ENCODE measurements at places on chromosomes 6 and 20.

DNA sequence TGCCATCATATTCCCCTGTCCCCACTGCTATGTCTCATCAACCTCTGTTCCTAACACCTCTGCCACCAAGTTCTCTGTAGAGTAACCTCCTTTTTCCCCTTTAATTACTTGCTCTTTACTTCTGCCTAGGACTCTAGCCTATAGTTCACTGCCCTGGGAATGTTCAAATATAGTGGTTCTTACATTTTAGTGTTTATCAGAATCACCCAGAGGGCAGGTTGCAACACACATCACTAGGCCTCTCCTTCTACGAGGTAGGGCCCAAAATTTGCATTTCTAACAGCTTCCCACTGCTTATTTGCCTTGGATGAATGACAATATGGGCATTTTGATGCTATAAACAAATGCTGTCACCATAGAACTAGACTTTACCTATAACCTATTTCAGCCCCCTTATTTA is 23.1 kb upstream of the C6orf141 start:
- DNase-seq = no peak

- DNase-seq = no peak
Observed at GRCh38 chr20:13340088-13340487, 119.0 kb downstream of the ISM1 start.

GRCh38 chr6:146337376-146337775 is 206.3 kb upstream of the RAB32 start:
- no peak for DNase-seq

- no peak for DNase-seq
Observed at GRCh38 chr20:2260250-2260649, 35.6 kb upstream of the TGM3 start.

GRCh38 chr6:160298121-160298520 is 39.5 kb upstream of the SLC22A2 start:
- no peak for DNase-seq

DNA sequence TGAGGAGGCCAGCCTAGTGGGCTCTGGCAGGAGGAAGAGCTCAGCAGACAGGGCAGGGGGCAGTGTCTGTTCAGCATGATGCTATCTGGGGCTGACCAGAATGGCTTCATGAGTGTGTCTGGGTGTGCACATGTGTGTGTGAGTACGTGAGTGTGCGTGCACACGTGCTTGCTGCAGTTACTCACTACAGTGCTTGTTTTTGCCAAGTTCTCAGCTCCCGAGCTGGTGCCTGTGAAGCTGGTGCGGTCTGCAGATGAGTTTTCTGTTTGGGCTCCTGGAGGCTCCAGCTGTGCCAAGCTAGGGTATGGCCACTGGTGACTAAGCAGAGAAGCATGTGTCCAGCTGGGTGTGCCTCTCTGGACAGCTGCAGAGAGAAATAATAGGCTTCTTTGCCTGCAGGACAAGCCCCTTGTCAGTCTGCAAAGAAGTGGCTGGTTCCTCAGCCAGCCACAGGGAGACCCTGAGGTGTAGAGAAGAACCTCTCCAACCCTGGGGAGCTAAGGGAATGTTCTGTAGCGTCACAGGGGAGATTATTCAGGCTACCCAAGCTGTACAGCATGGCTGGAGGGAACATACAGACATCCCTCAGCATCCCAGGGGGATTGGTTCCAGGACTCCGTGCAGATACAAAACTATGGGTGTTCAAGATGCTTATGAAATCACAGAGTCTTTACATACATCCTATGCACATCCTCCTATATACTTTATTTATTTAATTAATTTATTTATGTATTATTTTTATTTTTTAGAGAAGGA is 40.2 kb upstream of the FAM50B start:
- peak; percentile 89 for DNase-seq

DNA sequence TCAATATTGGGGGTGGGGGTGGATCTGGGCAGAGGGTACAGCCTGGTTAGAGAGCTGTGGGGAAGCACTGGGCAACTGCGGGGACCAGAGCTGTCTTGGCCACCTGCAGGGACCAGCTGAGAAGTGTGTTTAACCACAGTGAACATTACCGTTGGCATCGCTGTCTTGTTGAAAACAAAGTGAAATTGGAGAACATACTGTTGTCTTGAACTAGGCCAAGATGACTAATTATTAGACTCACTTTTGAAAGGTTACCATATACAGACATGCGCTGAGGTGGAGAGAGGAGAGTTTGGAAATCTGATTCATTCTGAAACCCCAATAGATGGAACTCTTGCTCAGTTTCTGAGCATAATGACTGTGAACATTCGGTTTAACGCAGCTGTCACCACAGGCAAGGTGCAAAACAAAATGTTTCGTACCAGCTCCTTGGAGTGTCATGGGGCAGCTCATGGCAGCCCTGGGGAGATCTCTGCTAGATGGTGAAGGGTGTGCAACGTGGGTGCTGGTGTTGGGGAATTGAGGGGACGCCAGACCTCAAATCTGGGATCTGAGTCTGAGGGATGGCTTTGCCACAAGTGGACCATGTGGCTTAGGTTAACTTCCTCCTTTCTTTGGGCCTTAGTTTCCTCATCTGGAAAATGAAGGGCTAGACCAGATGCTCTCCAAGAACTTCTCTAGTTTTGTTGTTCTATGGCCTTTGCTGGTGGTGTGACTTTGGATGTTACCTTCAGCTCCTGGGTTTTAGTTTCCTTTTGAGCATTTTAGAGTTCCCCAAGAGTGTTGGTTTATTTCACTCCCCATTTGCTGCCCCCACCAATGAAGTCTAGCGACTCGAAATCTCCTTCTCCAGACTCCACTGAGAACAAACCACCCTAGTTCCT is 24.6 kb upstream of the GTSF1L start:
- DNase-seq = peak; percentile 88

GRCh38 chr6:13581700-13582229 is 7.4 kb downstream of the SIRT5 start:
- no peak for DNase-seq

DNA sequence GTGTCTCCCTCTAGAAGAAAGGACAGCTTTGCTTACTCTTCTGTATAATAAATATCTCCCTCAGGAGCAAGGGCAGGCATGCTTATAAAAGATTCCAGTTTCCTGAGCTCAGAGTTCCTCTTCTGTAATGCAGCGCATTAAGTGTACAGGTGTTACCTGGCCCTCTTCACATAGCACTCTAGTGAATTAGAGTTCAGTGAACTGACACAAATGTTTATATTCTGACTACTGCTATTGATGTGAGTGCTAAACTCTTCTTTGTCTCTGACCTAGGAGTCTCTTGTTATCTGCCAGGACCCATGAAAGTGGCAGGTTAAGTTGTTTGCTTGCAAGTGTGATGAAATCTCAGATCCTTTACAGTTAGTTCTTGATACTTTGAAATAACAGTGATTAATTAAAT is 33.5 kb downstream of the CYB5R4 start:
- no peak for DNase-seq

DNA sequence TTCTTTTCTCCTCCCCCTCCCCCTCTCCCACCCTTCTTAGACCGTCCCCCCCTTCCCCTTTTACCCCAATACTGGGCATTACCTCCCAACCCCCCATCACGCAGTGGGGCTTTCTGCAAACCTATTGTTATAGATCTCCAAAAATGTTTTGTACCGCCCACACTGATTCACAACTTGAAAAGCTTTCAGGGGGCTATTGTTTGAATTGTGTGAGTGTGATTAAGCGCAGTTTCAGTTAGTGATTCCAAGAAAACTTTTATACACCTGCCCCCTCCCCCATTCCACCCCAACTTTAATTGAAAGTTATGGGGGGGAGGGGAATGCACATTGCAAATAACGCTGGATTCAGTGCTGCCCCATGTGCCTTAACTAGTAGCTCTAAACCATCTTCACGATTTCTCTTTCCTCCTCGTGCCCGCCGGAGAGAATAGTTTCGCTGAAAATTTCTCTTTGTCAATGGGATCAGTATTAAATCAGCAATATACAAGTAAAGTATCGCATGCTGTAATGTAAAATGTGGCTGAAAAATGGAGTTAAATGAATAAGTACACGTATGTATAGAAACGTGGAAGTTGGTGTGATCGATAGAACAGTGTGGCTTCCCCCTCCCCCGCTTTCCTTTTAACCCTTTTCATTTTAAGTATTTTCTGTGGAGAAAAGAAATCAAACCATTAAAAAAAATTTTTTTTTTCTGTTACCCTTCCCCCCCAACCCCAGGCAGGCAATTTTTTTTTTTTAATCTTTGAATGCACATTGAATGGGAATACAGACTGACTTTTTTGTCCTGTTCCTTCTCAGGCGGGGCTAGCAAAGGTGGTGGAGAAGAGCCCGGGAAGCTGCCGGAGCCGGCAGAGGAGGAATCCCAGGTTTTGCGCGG is 632 bp downstream of the LIN28B start:
- DNase-seq = no peak

GRCh38 chr6:131015630-131016263 is 47.3 kb downstream of the EPB41L2 start:
- no peak for DNase-seq

Measured in HS-5 (cell line).